Fibroblast of skin of left quadriceps (primary cell): ENCODE measurements at places on chromosomes 7 and 10.

DNA sequence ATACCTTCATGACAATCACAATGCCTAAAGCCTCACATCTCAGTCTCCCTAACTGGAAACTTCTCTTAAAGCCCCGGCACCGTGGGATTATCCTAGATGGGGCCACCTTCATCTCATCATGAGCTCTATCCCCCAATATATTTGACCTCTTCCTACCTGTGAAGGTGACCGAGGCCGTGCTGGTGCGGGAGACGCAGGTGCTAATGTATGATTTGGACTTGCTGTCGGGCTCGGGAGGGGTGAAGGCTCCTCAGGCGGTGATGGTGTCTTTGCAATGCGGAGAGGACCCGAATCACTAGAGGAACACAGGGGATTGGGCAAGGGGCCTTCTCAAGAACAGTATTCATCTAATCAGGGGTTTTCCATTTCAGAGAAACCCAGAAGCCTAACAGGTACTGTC lies 168.4 kb downstream of the AMPH start:
- no peak for DNase-seq

- no peak for DNase-seq
Observed at GRCh38 chr7:109696723-109697122, 1127.0 kb downstream of the DNAJB9 start.

- no peak for DNase-seq
Observed at GRCh38 chr7:28908775-28909174, 49.4 kb downstream of the TRIL start.

- DNase-seq: no peak
Observed at GRCh38 chr10:133378251-133379096, 588 bp upstream of the PAOX start.

- DNase-seq: peak; percentile 97
Observed at GRCh38 chr7:131188367-131189339, 139.0 kb upstream of the MKLN1 start.

- no peak for DNase-seq
Observed at GRCh38 chr7:46444256-46444655, 523.2 kb upstream of the IGFBP3 start.

DNA sequence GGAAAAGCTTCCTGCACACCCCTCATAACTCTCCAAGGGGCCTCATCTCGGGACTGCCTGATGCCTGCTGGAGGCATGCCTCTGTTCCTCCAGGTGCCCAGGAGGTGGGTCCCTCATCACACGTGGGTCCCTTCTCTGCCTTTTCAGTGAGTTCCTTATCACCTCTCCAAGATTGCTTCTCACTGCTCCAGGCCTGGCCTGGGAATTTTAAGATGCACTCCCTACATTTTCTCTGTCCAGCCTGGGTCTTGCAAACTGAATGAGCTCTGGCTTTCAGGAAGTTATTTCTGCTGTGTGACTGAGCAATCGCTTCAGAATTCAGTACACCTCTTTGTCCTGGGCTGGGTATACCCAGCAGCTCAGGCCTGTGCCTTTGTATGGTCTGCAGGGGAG lies 43.8 kb downstream of the LRRC18 start:
- DNase-seq: no peak

- peak; percentile 84 for DNase-seq
Observed at GRCh38 chr7:46908770-46909169, 673.1 kb downstream of the TNS3 start.

DNA sequence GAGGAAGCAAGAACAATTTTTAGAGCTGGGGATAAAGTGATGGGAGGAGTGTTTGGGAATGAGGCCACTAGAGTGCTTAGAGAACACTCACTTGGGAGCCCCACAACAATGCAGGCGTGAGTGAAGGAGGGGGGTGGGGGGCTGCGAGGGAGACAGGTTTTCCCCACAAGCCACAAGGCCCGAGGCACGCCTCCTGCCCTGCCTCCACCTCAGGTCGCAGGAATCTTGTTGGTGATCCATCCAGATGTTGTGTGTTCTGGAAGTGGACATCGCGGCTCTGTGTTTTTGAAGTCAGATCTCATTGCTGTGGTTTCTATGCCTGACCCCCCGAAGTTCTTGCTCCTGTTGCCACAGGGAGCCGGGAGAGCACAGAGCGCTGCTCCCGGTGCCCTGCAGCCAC lies 178.0 kb upstream of the BMPER start:
- DNase-seq: no peak

- DNase-seq: no peak
Observed at GRCh38 chr7:50262446-50262845, 42.1 kb upstream of the IKZF1 start.

- no peak for DNase-seq
Observed at GRCh38 chr7:92293896-92294590, 48.3 kb downstream of the ANKIB1 start.

GRCh38 chr7:74283858-74284447 lies 5.3 kb upstream of the CLIP2 start:
- no peak for DNase-seq

DNA sequence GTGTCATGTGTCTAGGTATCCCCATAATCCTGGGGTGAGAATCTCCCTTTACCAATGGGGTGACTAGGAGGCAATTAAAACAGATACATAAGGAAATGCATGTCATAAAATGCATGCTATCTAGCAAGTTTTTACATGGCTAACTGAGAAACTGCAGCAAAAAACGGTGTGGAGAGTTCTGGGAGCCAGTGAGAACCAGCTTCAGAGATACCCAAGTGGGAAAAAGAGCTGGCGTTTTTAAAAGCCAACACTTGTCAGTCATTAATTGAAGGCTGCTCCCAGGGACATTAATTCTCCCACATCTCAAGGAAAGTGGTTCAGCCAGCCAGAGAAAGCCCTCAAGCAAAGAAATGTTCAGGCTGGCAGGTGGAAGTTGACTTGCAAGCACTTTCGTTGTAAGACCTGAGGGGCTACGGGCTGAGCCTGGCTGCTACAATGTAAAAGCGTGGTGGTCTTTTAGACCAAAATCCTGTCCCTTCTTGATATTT lies 28.1 kb downstream of the ST8SIA6 start:
- no peak for DNase-seq

- no peak for DNase-seq
Observed at GRCh38 chr7:20407585-20408466, 77.1 kb downstream of the ITGB8 start.

DNA sequence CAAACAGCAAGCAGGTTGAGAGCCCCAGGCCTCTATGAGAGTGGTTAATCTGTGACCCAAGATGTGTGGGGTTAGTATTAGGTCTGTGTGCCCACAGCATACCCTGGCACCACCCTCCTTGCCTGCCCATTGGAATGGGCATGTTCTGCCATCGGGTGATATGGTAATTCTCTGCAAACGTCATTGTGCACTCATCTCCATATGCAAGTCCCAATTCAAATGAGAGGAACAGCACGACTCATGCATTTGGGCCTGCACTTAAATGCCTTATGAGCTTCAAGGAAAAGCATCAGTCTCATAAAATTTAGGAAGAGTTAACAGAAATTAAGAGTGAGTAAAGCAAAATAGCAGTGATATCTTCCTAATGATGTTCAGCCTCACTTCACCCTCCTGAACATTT lies 133.9 kb upstream of the FGFR2 start:
- no peak for DNase-seq

- peak; percentile 72 for DNase-seq
Observed at GRCh38 chr7:93914581-93915066, 6.9 kb upstream of the GNG11 start.

- no peak for DNase-seq
Observed at GRCh38 chr10:88103576-88103975, 240.2 kb downstream of the PTEN start.

DNA sequence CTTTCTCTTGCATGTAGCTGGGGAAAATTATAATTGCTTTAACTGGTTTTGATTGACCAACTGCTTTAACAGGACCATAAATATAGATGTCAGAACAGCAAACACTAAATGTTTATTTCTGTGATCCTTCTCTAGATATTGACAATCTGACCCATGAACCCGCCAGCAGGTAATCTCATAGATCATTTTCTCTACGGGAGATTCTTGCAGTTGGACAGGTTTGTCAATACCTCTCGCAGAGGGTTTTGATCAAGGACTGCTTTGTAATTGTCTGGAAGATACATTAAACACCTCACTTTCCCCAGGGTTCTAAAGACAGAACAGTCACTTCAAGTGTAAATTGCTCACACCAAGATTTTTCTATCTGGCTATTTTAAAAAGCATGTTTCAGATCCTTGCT lies 235.8 kb upstream of the RHOBTB1 start:
- DNase-seq: no peak

DNA sequence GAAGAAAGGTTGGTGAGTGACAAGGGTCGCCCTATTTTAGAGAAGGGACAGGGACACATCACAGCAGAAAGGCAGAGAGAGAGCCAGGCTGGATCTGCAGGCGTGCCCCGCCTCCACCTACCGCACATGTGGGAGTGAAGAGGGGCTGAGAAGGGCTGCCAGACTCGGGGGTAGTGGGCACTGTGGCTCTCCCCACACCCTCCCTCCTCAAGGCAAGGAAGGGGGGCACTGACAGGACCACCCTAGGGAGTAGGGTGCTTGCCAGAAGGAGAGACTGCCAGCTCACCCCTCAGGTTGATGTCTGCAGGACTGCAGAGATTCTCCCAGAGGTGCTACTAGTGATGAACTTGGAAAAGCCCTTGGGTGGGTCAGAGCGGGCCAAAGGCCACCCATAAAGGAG lies 62.8 kb upstream of the ZRANB1 start:
- DNase-seq: no peak

DNA sequence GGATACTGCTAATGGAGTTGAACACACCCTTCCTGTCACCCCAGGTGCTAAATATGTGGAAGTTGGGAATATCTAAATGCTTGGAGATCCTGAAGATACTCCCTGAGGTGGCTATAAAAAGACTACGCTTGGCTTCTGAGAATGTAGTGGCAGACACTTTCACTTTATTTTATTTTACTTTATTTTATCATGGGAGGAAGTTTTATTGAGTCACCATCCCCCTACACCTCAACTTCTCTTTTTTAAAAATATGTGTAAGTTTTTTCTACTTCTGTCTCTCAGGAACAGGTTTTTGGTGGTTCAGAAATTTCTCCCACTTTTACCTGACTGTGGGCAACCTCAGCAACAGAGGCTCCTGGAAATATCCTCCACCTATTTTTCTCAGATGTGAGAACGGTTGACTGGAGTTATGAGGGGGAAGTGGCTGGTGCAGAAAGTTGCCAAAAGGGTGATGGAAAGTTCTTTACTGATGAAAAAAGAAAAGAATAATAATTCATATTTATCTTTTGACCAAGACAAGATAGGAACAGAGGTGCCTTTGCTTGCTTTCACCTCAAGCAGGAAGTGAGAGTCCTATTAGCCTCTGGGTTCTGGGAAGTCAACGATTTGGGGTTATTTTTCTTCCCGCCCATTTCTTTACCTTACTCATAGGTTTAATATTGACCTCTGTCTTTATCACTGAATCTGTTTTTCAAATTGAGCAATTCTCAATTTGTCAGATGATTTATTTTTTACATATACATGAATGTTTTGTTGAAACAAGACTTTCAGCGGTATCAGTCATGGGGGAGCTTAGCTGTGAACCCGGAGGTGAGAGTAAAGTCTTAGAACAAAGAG lies 103.6 kb downstream of the AHR start:
- DNase-seq: no peak

GRCh38 chr7:24756545-24757352 lies 515 bp downstream of the GSDME start:
- DNase-seq: no peak

DNA sequence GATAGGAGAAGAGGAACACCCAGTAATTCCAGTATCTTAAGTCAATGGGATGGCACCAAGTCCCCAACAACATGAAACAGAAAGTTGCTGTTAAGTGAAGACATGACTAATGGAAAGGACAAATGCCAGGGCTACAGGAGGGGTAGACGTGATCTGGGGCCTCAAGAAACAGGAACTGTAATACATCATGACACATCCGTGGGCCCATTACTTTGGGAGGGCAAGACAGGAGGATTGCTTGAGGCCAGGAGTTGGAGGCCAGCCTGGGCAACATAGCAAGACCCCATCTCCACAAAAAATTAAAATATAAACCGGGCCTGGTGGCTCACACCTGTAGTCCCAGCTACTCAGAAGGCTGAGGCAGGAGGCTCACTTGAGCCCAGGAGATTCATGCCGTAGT lies 408.6 kb upstream of the PRKCQ start:
- DNase-seq: no peak

GRCh38 chr7:39910108-39910869 lies 39.8 kb upstream of the CDK13 start:
- DNase-seq: no peak

GRCh38 chr7:75028299-75028698 lies 45.3 kb downstream of the RCC1L start:
- DNase-seq: no peak

GRCh38 chr7:49762666-49763065 lies 10.8 kb upstream of the VWC2 start:
- no peak for DNase-seq

DNA sequence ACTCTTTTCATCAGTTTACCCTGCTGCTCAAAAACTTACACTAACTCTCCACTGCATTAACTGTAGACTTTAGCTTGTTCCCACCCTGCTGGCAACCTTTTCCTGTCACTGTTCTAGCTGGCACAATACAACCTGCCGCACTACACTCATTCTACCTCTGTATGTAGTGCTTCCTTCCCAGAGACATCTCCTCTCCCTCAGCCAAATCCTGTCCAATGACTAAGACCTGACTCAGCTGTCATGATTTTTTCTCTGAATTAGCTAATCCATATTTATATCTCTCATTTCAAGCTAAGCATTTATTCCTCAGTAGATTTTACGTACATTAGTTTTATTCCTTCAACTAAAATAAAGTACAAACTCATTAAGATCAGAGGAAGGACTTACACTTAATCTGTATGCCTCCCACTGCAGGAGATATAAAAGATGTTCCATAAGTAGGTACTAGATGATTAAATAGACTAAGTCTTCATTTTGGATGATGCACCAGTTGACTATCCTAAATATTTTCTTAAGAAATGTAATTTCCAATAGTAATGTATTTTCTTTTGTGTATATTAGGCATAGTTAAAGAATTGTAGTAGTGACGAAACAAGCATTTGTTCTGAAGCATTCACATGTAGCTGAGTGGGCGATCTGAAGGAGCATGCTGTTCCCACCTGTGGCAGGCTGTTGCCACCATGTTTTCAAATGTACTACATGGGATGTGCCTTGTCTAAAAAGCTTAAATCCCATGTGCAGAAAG lies 189.1 kb downstream of the SKAP2 start:
- peak; percentile 10 for DNase-seq

GRCh38 chr7:5605775-5606634 lies 175.5 kb downstream of the RNF216 start:
- no peak for DNase-seq
